ENCODE measurements at places on chromosomes 12 and 14.

- no peak for DNase-seq
Measured at GRCh38 chr14:36014236-36014635, 162.3 kb downstream of the PTCSC3 start.

- DNase-seq: no peak
Measured at GRCh38 chr14:88106377-88106776, 101.4 kb downstream of the GPR65 start.

- no peak for DNase-seq
Measured at GRCh38 chr12:71973687-71974086, 35.0 kb downstream of the TPH2 start.

DNA sequence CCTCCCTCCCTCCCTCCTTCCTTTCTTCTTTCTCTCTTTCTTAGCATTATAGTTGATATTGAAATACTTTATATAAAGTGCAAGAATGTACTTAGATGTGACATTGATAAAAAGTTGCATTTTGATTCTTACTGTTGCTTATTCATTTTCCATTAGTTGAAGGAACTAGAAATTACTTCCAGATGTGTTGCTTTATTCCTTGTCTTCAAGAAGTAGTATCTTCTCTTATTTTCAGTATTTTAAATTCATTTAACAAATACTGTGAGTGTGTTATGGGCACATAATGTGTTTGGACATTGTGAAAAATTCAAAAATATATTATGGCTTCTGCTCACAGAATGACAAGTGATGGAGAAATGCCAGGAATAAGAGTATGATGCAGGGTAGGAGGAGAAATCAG, 45.6 kb downstream of the TRMT5 start:
- DNase-seq: no peak

- no peak for DNase-seq
Measured at GRCh38 chr14:92954933-92955332, 32.0 kb downstream of the CHGA start.

DNA sequence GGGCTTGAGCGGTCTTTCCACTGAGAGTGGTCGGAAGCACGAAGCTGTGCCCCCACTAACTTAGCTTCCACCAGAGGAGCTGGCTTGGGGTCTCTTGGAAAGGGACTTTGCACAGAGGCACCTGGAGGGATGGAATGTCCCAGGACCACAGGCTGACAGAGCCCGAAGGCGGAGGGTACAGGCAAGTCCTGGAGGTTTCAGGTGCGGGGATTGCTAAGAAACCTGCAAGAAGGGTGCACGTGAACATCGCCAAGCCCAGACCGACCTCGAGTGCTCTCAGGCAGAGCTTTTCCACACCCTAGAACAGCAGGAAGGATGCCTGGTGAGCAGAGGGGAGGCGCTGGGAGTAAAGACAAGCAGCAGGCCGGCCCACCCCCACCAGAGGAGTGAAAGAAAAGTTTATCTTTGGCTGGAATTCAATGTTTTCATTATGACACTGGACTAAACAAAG, 61.6 kb downstream of the SERPINA3 start:
- no peak for DNase-seq

DNA sequence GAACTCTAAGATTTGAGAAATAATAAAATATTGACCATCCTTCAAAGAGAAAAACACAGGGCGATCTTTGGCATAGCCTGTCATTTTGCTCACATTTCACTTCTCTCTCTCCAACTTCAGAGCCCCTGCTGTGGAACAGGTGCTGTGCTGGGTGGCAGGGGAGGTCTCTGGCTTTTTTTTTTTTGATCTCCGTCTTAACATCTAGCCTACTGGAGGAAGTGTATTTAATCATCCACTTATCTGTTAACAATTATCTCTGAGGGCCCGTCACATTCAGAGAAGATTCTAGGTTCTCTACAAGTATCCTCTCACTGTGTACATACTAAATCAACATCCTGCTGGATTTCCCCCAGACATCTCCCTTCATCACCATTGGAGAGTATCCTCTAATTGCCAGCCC, 34.1 kb downstream of the CHST11 start:
- no peak for DNase-seq

- DNase-seq: no peak
Measured at GRCh38 chr14:96723946-96724345, 73.2 kb upstream of the VRK1 start.

Data from ascending aorta (tissue), 2 donors.